ENCODE measurements at places on chromosomes 11 and 22.

DNA sequence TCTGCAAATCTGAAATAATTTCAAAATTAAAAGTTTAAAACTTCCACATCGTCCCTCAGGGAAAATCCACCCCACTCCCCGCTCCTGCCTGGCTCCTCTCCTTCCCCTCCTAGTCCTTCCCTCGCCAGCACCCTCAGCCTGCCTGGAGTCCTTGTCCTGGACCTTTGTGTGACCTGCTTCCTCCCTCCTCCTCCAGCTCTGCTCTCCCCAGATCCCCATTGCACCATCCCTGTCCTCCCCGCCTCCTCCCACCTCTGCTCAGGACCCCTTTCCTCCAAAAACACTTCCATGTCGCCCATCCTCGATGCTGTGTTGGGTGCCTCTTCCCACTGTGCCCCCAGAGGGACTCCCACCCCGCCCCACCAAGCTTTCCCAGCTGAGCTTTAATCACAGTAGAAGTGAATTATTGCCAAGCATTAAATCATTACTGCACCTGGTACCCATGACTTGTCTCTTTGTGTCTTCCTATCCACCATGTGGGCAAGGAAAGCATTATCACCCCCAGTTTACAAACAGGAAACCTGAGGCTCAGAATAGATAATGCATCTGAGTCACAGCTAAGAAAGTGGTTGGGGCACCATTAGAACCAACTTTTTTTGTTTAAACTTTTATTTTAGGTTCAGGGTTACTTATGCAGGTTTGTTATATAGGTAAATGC lies 2.4 kb upstream of the ZP1 start:
- DNase-seq: no peak
- peaks cover 17% of the 10 kb centered on the region for H3K4me1 ChIP-seq

DNA sequence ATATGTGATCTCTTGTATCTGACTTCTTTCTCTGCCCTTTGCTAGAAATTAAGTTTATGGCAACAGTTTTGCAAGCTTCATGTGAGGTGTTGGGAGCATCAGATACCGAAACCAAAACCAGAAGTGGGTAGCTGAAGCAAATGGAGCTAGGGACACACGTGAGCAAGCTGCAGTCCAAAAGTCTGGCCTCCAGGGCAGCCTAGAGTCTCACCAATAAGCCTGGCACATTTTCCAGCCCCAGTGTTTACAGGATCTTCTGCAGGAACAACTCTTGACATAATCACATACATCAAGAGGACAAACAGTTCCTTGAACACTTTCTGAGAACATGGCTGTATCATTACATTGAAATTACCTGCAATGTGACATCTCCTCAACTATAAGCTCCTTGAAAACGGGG lies 114.1 kb downstream of the LARGE1 start:
- DNase-seq: no peak
- H3K4me1 ChIP-seq: peaks cover 6% of the 10 kb centered on the region
- no peaks in the 10 kb centered on the region for H3K36me3 ChIP-seq
- H3K27me3 ChIP-seq: no peaks in the 10 kb centered on the region

GRCh38 chr11:61083601-61084147 lies 18.6 kb upstream of the CD5 start:
- H3K27ac ChIP-seq: no peak overlapping the region
- no peak overlapping the region for H3K4me3 ChIP-seq
- peaks cover 10% of the 10 kb centered on the region for H3K27me3 ChIP-seq
- no peaks in the 10 kb centered on the region for H3K36me3 ChIP-seq
- DNase-seq: no peak

GRCh38 chr11:30254307-30255298 lies 23.8 kb downstream of the FSHB start:
- no peak overlapping the region for H3K27ac ChIP-seq
- DNase-seq: no peak
- H3K4me3 ChIP-seq: no peak overlapping the region
- peaks cover 36% of the 10 kb centered on the region for H3K27me3 ChIP-seq

DNA sequence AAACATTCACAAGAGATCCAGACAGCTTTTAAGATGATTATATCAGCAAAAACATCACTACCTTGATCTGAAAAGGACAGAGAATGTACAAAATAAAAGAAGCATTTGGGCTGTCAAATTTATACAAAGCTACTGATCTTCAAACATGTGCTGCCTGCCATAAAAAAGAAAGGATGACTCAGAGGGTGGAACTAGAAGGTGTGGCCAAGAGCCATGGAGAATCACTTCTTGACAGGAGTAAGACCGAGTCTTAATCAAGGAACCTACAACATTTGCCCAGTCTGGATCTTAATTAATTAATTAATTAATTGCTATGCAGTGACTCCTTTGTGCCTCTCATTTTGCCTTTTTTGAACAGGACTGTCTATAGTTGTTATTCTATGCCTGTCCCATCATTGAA lies 33.2 kb downstream of the C11orf96 start:
- H3K36me3 ChIP-seq: no peaks in the 10 kb centered on the region
- no peak overlapping the region for H3K4me3 ChIP-seq
- no peak overlapping the region for H3K27ac ChIP-seq
- no peaks in the 10 kb centered on the region for H3K27me3 ChIP-seq
- H3K4me1 ChIP-seq: peaks cover 3% of the 10 kb centered on the region

DNA sequence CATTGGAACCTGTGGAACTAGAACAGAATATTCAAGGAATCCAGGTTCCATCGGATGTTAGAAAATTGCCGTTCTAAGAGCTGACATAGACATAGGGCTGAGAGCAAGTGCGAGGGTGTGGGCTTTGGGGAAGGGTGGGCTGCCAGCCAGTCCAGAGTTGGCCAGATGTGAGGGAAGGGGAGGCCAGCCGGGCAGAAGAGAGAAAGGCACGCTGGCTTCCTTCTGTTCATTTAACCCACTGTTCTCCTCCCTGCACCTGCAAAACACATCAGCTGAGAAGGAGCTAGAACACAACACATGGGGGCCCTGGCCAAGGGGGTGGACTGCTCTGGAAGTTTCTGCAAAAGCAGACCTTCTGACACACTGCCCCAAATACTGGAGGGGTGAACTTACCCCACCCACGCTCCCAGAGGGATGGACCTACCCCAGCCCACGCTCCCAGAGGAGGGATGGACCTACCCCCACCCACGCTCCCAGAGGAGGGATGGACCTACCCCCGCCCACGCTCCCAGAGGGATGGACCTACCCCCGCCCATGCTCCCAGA lies 98.0 kb downstream of the SHANK2 start:
- H3K27me3 ChIP-seq: peaks cover 13% of the 10 kb centered on the region
- peaks cover 12% of the 10 kb centered on the region for H3K4me1 ChIP-seq
- no peak for DNase-seq
- H3K27ac ChIP-seq: no peak overlapping the region
- no peak overlapping the region for H3K4me3 ChIP-seq

Measured in mesothelial cell of epicardium (in vitro differentiated cells).